IMR-90 (cell line): ENCODE measurements at places on chromosomes 6 and 20.
A peak's percentile ranks its signal among the peaks of the same experiment; 100 is the strongest.

- DNase-seq = peak; percentile 79
Measured at GRCh38 chr6:144284783-144285547, at the start of gene UTRN. UTRN (plus strand) TSS chr6:144285335; CDS start chr6:144291829, 6,494 bp downstream.

- DNase-seq = no peak
Measured at GRCh38 chr6:37253486-37254007, 4.0 kb upstream of the TBC1D22B start.

DNA sequence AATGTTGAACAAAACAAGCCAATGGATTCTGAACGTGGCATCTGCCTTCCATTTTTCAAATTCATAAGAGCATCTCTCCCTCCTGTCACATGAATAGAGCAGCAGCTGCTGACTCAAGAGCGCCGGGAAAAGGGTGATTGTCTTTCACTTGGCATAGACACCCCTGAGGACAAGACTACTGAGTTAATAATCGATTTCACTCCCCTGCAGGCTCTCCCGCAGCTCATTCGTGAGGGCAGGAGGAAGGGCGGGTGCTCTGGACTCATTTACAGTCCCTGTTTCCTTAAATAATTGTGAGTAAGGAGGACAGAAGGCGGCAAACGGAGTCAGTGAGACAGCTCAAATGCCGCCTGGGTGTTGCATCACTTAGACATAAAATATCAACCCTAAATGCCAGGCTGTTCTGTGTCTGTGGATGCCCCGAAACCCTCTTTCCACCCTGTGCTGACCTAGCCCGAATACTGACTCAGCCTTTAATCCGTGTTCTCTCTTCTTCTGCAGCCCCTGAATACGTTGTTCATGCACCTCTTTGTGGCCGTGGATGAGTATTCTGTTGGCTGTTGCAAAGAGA, 21.6 kb downstream of the CFAP61 start:
- DNase-seq = no peak

GRCh38 chr20:35539756-35540212, 2.1 kb upstream of the ERGIC3 start:
- no peak for DNase-seq

- peak; percentile 92 for DNase-seq
Measured at GRCh38 chr6:139126255-139126654, 8.6 kb upstream of the HECA start.
